Naive thymus-derived CD8-positive, alpha-beta T cell (primary cell): ENCODE measurements at places on chromosomes 4 and X. TPM values are rescaled to one million over a fixed set of nuclear protein-coding genes. Genes with fewer than 3 reads are reported as not detected.

DNA sequence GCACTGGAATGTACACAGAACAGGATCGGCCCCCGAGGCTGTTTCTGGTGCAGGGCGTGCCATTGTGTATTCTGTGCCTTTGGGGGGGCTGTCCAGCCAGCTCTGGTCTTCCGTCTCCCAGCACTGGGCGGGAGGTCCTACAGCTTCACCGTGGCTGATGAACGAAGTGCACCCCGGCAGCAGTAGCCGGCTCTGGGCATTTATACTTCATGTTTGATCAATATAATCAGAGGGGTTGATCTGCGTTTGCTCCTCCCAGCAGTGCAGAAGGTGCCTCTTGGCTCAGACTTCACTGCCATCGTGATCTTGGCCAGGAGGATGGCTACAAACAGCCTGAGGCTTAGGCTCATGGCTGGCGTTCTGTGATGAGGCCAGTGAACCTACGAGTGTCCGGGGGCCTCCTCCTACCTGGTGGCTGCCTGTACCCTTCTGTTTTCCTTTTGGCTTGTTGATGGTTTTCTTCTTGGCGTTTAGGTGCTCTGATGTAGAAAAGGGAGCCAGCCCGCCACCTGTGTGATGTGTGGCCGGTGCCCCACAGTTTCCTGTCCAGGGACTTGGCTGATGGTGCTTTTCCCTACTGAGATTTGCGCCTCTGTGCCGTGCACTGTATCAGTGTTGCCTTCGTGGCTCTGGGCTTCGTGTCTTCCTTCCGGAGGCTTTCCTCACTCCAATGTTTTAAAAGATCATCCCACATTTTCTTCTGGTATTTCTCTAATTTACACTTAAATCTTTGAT lies 31.2 kb upstream of the HGFAC start:
- no peaks in the 10 kb centered on the region for H3K4me1 ChIP-seq
- no peaks in the 10 kb centered on the region for H3K36me3 ChIP-seq
- H3K27ac ChIP-seq: no peak overlapping the region
- H3K4me3 ChIP-seq: no peak overlapping the region

GRCh38 chr4:17515445-17516407 lies 761 bp downstream of the CLRN2 start:
- DNase-seq: no peak
- H3K36me3 ChIP-seq: no peaks in the 10 kb centered on the region
- peaks cover 20% of the 10 kb centered on the region for H3K27me3 ChIP-seq

GRCh38 chrX:120365320-120365719 lies 3.4 kb downstream of the ATP1B4 start:
- no peak overlapping the region for H3K4me3 ChIP-seq
- H3K36me3 ChIP-seq: no peaks in the 10 kb centered on the region
- peaks cover 2% of the 10 kb centered on the region for H3K4me1 ChIP-seq
- DNase-seq: peak; percentile 18

The GSPT2 gene
- 16.4 TPM for total RNA-seq

DNA sequence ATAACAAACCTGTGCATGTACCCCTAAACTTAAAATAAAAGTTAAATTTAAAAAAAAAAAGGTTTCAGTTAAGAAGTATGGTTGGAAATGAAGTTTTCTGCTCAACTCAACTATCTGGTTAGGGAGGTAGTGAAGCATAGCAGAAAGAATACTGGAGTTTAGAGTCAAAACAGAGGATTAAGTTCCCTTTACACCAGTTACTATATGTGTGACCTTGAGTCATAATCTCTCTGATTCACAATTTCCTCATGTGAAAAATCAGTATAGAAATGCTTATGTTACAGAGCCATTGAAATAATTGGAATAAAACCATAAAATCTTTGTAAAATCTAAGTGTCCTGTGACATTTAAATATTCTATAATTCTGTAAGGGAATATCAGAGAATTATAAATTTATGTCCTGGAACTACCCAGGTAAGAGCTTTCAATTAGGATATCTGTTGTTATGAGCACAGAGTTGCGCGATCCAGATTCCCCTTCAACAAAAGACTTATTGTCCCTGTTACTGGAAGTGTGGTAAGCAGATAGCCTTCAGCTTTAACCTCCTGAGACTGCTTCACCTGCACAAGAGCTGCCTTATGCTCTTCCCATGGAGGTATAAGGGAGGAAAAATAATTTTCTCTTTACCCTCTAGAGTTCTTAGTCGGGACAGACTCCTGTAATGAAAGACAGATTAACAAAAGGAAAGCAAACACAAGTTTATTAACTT lies 203.8 kb upstream of the NRK start:
- H3K4me3 ChIP-seq: no peak overlapping the region
- no peaks in the 10 kb centered on the region for H3K4me1 ChIP-seq
- no peak overlapping the region for H3K27ac ChIP-seq
- H3K36me3 ChIP-seq: no peaks in the 10 kb centered on the region
- no peaks in the 10 kb centered on the region for H3K27me3 ChIP-seq
- DNase-seq: no peak

- no peak overlapping the region for H3K4me3 ChIP-seq
- H3K27ac ChIP-seq: no peak overlapping the region
- peaks cover 2% of the 10 kb centered on the region for H3K27me3 ChIP-seq
- DNase-seq: no peak
Observed at GRCh38 chr4:112973750-112974251, 75.7 kb upstream of the ANK2 start.

GRCh38 chr4:38663801-38664705 lies at the start of gene KLF3:
Gene KLF3, plus strand, starts transcription at chr4:38664199. Its CDS starts 16,427 bp downstream, at chr4:38680626.
- H3K27ac ChIP-seq: peak within 1 kb of the TSS; percentile 92
- peak within 1 kb of the TSS; percentile 98 for H3K4me3 ChIP-seq
- H3K4me1 ChIP-seq: peaks cover 74% of the 10 kb centered on the region
- peak; percentile 91 for DNase-seq

DNA sequence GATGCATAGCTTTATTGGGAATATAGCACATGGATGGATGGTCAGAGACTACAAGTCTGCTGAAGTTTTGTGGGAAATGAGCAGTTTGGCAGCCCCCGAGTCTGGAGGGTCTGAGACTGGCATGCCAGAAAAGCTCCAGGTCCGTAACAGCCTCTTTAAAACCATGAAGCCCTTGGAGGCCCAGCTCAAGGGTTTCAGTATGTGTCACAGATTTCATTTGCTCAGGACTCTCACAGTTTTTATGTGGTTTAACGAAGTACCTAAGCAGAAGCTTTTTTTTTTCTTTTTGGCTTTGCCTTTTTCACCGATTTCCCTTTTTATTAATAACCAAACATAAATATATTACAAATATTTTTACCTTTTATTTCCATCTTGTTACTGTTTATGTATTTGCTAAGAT lies 30.6 kb upstream of the TMEM184C start:
- H3K27ac ChIP-seq: no peak overlapping the region
- DNase-seq: no peak
- peaks cover 12% of the 10 kb centered on the region for H3K36me3 ChIP-seq
- no peaks in the 10 kb centered on the region for H3K4me1 ChIP-seq
- peaks cover 6% of the 10 kb centered on the region for H3K27me3 ChIP-seq

GRCh38 chrX:1443496-1444075 lies 9.1 kb downstream of the ASMTL start:
- H3K4me3 ChIP-seq: no peak overlapping the region
- no peak for DNase-seq
- H3K4me1 ChIP-seq: peaks cover 14% of the 10 kb centered on the region
- H3K27me3 ChIP-seq: no peaks in the 10 kb centered on the region
- H3K27ac ChIP-seq: no peak overlapping the region

DNA sequence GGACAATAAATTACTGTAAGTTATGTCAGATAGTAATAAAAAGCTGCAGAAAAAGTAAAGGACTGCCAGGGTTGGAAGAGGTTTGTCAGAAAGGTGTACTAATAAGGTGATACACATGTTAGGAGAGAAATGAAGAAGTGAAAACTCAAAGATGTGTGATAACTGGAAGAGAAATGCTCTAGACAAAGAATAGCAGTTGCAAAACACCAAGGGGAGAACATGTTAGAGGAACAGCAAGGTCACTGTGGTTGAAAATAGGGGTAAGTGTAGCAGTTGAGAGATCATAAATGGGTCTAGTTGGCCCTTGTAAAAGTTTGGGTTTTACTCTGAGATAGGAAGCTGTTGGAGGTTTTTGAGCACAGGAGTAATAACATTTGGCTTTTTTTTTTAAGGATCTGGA lies 46.9 kb downstream of the HSPA4L start:
- H3K4me1 ChIP-seq: no peaks in the 10 kb centered on the region
- DNase-seq: no peak
- H3K27me3 ChIP-seq: peaks cover 3% of the 10 kb centered on the region
- no peaks in the 10 kb centered on the region for H3K36me3 ChIP-seq
- no peak overlapping the region for H3K4me3 ChIP-seq

- H3K27me3 ChIP-seq: no peaks in the 10 kb centered on the region
Observed at GRCh38 chr4:159655547-159655946, 552.7 kb downstream of the RAPGEF2 start.

The TMEM150C gene
- not detected for total RNA-seq

The DSPP gene
- not detected for total RNA-seq

DNA sequence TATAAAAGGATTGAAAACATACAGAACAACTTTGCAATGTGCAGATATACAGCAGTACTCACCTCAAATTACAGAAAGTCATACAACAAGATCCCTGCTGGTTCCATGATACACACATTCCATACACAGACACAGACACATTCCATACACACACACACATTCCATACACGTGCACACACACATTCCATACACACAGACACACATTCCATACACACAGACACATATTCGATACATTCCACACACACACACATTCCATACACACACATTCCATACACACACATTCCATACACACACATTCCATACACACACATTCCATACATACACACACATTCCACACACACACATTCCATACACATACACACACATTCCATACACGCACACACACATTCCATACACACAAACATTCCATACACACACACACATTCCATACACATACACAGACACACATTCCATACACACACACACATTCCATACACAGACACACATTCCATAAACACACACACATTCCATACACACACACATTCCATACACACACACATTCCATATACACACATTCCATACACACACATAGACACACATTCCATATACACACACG lies 13.7 kb downstream of the LINC00632 start:
- H3K27me3 ChIP-seq: peaks cover 6% of the 10 kb centered on the region
- DNase-seq: no peak
- no peaks in the 10 kb centered on the region for H3K4me1 ChIP-seq
- no peak overlapping the region for H3K27ac ChIP-seq
- no peaks in the 10 kb centered on the region for H3K36me3 ChIP-seq
- no peak overlapping the region for H3K4me3 ChIP-seq

- DNase-seq: no peak
- no peak overlapping the region for H3K4me3 ChIP-seq
- peaks cover 4% of the 10 kb centered on the region for H3K4me1 ChIP-seq
- H3K27me3 ChIP-seq: no peaks in the 10 kb centered on the region
Observed at GRCh38 chrX:22057667-22058066, 25.5 kb downstream of the PHEX start.

- H3K36me3 ChIP-seq: no peaks in the 10 kb centered on the region
- H3K4me1 ChIP-seq: no peaks in the 10 kb centered on the region
- H3K27me3 ChIP-seq: peaks cover 5% of the 10 kb centered on the region
- no peak overlapping the region for H3K4me3 ChIP-seq
Observed at GRCh38 chr4:67346654-67347053, 198.6 kb downstream of the CENPC start.

DNA sequence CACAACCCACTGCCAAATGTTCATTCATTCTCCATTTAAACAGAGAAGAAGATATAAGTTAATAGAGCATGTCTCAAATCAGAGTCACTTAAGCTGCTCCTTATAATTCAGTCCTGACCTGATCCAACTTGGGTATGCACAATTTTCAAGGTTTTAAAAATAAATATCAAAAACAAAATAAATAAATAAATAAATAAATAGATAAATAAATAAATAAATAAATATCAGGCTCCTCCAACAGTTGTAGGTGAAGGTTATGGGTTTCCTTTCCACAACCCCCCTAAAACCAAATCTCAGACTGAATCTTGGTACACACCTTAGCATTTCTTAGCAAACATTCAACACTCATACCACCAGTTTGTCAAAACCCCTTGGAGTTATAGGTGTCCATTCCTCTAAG lies 204.4 kb downstream of the PARM1 start:
- no peak overlapping the region for H3K27ac ChIP-seq
- H3K4me3 ChIP-seq: no peak overlapping the region
- H3K4me1 ChIP-seq: peaks cover 13% of the 10 kb centered on the region
- no peaks in the 10 kb centered on the region for H3K36me3 ChIP-seq
- DNase-seq: no peak

GRCh38 chr4:53576676-53577372 lies 14.5 kb downstream of the LNX1 start:
- no peak for DNase-seq
- no peaks in the 10 kb centered on the region for H3K36me3 ChIP-seq

GRCh38 chr4:52648836-52649235 lies 10.3 kb downstream of the USP46 start:
- H3K27me3 ChIP-seq: no peaks in the 10 kb centered on the region
- no peak overlapping the region for H3K4me3 ChIP-seq
- no peaks in the 10 kb centered on the region for H3K36me3 ChIP-seq

DNA sequence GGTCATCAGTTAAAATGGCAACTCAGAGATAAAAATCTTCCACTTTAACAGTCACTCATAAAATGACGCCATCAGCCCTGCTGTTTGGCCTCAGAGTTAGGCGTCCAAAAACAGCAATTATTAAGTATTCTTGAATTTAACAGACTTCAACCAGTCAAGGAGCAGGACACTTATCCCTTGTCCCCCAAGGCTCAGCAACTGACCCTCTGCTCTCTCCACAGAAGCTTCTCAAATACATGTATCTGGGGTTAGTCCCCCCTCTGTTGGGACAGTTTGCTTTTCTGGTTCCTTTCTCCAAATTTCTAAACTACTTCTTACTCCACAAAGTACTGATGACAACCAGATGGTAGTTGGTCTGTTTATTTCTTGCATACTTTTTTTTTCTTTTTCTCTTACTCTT lies 54.4 kb downstream of the SOD3 start:
- H3K4me1 ChIP-seq: no peaks in the 10 kb centered on the region
- no peak overlapping the region for H3K4me3 ChIP-seq
- H3K36me3 ChIP-seq: no peaks in the 10 kb centered on the region
- no peaks in the 10 kb centered on the region for H3K27me3 ChIP-seq
- H3K27ac ChIP-seq: no peak overlapping the region

- peaks cover 14% of the 10 kb centered on the region for H3K4me1 ChIP-seq
- H3K36me3 ChIP-seq: peaks cover 45% of the 10 kb centered on the region
- H3K4me3 ChIP-seq: no peak within 1 kb of the TSS
- no peak for DNase-seq
- peaks cover 24% of the 10 kb centered on the region for H3K27me3 ChIP-seq
Observed at GRCh38 chr4:304969-305680, at the start of gene ZNF732. Gene ZNF732, minus strand, starts transcription at chr4:305474. Its CDS starts 164 bp downstream, at chr4:305310.

GRCh38 chrX:129593137-129593536 lies 53.1 kb downstream of the OCRL start:
- no peak overlapping the region for H3K27ac ChIP-seq
- peaks cover 15% of the 10 kb centered on the region for H3K36me3 ChIP-seq
- no peaks in the 10 kb centered on the region for H3K4me1 ChIP-seq
- DNase-seq: no peak

GRCh38 chr4:116847616-116848015 lies 237.8 kb downstream of the TRAM1L1 start:
- no peaks in the 10 kb centered on the region for H3K4me1 ChIP-seq
- H3K27me3 ChIP-seq: no peaks in the 10 kb centered on the region
- H3K4me3 ChIP-seq: no peak overlapping the region
